ENCODE measurements at places on chromosomes 7 and 10. TPM values are rescaled to one million over a fixed set of nuclear protein-coding genes. Genes with fewer than 3 reads are reported as not detected.

- DNase-seq = no peak
These were observed 68.6 kb upstream of the CACNB2 start for GRCh38 chr10:18071591-18071990.

DNA sequence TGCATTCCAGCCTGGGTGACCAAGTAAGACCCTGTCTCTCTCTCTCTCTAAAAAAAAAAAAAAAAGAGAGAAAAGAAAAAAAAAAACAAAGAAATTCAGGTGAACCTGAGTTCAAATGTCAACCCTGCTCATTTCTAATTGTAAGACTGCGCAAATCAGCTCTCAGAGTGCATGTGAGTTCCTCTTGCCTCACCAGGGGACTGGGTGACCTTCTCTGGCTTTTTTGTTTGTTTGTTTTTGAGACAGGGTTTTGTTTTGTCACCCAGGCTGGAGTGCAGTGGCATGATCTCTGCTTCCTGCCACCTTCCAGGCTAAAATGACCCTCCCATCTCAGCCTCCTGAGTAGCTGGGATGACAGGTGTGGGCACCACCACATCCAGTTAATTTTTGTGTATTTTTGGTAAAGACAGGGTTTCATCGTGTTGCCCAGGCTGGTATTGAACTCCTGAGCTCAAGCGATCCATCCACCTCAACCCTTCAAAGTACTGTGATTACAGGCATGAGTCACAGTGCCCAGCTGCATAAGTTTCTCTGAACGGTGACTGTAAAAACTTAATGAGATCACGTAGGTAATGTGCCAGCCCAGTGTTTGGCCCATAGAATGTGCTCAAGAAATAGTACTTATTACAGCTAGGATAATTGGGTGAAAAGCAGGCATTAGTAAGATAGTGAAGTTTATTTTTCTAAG lies 45.3 kb upstream of the BAMBI start:
- DNase-seq = no peak

GRCh38 chr7:29053105-29053872 lies 93.0 kb downstream of the CPVL start:
- no peak for DNase-seq

Gene CYP26A1
- 2.1 TPM for total RNA-seq

DNA sequence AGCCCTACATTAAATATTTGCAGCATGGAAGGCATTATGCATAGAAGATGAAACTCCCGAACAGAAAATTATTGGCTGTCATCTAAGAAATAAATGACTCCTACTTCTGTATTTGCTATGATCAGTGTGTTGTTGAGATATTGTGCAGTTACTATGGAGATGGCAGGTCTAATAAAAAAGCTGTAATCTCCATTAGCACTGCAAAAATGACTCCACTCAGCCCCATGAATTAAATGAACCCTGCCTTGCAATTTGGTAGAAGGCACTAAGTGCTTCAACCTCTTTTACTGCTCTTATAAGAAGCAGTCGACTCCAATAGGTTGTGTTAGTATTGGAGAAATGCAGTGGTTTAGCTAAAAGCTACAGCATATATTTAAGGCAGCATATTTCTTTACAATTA lies 290.0 kb upstream of the PHYHIPL start:
- no peak for DNase-seq

DNA sequence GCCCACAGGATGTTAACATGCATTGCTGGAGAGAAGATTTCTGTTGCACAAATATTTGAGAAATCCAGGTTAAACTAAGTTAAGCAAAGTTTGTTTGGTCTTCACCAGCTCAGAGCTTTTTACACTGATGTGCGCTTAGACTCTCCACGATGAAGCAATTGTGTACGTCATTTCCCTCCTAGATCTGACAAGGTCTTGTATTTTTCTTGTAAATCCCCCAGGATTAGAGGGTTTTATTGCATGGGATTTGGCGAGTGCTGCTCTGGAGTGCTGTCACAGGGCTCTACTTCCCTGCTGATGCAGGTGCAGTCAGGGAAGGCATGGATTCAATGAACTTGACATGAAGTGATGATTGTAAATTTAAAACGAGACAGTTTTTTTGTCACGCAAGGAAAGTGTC lies 173.3 kb downstream of the PDE1C start:
- no peak for DNase-seq

DNA sequence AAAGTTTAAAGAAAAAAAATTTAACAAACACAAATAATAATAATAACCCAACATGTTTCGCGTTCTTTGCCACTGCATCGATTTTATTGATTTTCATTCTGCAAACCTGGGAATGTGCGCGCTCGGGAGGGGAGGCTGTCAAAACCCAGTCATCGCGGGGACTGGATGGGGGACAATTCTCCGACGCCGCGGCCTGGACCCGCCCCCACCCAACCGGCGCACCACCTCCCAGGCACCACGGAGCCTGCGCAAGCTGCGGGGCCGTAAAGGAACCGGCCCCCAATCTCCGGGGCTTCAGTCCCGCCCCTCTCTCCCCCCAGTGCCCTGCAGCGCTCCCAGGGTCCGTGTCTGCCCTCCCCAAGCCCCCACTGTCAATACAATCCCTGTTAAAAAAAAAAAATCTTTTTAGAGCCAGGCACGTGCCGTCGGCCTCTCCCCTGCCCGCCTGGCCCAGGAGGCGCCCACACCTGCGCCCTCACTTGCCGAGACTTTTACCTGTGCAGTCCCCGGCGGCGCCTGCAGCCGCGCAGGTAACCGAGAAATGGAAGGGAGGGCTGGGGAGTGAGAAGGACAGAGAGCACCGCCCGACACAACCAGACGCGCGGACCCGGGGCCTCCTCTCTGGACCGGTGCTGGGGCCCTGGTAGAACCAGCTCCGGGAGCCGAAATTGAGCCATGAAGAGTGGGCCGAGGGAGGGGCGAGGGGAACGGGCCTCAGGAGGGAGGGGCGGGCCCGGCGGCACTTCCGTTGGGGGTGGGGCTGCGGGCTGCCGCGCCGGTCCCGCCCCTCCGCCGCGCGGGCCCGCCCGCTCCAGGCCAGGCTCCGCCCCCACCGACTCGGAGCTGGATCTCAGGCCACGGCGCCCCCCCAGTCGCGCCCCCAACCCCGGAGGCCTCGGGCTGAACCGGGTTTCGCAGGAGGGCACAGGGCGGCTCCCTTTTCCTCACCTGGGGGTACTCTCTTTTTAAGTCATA lies 7.6 kb upstream of the ZNF503 start:
- peak; percentile 70 for DNase-seq

- no peak for DNase-seq
These were observed 21.3 kb downstream of the MLXIPL start for GRCh38 chr7:73602721-73603651.

DNA sequence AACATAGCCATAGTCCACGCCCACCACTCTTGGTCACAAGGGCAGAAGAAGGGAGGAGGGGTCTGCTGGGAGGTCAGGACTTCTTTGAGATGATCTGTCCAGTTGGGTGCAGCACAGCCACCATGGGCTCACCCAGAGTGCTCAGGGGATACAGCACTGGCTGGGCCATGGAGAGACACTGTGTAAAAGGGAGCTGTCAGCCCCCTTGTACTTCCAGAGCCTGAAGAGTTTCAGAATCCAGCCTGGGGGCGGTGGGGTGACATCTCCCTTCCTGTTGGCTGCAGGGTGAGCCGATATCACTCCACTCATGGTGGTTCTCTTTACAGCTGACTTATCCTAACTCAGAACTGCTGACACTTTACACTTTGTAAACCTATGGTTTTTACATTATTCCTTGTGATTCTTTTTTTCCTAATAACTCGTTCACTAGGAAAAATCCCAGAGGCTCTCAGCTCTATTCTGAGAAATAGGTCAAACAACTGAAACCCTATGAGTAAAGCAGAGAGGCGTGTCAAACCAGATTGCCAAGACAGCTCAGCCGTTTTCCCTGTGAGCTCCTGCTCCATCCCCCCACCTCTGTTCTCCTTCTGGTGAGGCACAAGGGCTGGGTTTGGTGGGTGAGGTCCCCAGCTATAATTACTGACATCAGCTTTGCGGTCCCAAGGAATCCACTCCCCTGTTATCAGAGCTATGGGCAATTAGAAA lies 3.2 kb upstream of the MRPS24 start:
- no peak for DNase-seq

DNA sequence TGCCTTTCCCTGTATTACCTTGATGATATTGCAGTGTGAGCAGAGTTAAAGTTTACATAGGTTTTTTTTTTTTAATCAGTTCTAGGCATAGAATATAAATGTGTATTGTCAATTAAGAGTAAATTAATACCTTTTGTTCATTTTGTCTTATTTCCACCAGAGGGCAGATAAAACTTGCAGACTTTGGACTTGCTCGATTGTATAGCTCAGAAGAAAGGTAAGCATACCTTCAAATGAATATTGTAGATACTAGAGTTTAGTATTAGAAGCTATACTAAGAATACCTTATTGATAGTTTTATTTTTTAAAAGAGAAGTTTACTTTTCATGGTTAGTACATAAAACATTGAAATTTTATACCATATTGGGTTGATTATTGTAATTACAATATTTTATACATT lies 86.8 kb downstream of the MPLKIP start:
- peak; percentile 32 for DNase-seq

- DNase-seq = no peak
These were observed 33.7 kb downstream of the RAB18 start for GRCh38 chr10:27537787-27538186.

Gene IFIT2
- 1.7 TPM for total RNA-seq

DNA sequence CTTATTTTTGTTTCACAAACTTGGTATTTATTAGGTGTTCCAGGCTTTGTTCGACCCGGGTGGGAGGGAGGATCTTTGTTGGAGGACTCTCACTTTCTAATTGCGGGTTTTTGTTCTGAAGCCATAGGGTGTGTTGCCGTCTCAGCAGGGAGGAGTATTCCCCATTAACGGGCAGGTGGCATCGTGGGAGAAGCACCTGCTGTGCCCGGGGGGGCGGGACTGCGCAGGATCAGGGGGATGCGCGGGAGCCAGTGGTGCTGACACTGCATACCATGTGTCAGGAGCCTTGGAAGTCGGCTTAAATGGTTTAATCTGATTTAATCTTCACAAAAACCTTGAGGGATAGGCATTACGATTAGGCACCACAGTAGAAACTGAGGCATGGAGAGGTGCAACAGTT lies 113.0 kb downstream of the MGMT start:
- DNase-seq = no peak

- no peak for DNase-seq
These were observed 13.2 kb upstream of the SCIN start for GRCh38 chr7:12557282-12557681.

Gene SERPINE1
- 4.6 TPM for total RNA-seq

DNA sequence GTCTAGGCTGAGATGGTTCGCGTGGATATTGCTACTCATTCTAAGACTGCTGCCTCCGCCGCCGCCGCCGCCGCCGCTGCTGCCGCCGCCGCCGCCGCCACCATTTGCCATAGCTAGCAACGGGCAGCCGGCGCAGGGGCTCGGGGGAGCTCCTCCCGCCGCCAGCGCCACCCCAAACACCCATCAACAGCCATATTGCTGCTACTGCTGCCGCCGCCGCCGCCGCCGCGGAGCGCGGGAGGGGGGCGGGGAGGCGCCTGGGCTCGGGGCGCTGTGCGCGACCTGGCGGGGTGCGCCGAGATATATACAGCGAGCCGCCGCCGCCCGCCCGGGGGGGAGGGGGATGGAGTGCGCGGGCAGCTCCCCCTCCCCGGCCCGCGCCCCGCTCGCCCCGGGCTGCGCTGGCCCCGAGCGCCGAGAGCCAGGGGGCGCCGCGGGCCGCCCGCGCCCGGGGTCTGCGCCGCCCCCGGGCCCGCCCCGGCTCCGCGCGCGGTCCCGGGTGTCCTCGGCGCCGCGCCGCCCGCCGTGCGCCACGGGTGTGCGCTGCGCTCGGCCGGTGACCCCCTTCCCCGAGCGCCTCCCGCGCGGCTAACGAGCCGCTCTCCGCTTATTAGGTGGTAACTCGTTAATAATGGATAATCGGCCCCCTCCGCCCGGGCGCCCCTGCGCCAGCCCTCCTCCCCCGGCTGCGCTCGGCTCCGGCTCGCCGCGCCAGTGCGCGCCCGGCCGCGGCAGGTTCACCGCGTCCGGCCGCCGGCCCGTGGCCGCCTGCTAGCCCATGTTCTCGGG lies at the start of gene KCNMA1:
TSS of gene KCNMA1 (minus strand) at position 277 of the 789 bp plus-strand sequence.
- DNase-seq = no peak

GRCh38 chr10:97584060-97584797 lies at the start of gene HOGA1:
HOGA1 (plus strand) TSS chr10:97584389; CDS start chr10:97584704, 315 bp downstream.
- DNase-seq = peak; percentile 58

DNA sequence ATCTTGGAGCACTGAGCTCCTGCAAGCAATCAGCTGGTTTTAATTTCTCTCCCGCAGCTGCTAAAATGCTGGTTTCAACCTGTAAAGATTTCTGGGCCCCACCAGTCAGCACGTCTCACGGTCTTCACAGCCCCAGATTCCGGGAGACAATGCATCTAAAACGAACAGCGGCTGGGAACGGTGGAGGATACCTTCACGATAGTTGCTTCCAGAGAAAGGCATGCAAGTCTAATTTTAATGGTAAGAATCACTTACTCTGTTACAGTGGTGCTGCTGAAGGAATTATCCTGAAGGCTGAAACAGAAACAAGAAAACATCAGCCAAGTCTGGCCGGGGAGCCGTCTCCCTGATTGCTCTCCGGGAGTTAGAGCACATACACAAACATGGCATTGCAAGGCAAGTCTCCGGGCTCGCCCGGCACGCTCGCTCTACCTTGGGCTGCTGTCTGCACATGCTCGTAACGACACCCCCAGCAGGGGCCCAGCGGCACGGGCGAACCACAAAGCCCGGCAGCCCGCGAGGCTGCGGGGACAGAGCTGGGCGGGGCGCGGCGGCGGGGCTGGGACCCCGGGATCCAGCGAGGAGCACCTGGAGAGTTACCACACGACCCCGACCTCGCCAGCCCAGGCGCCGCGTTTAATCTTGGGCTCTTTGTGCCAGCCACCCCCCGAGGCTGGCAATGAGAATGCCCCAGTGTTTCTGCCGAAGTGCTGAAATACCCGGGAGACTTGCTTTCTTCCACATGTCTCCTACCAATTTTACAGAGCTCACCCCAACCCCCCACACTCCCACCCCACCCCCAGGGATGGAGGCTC lies at the start of gene FAM13C:
TSS of gene FAM13C (minus strand) at position 406 of the 815 bp plus-strand sequence. CDS start at position 317, 89 bp downstream.
- DNase-seq = no peak

DNA sequence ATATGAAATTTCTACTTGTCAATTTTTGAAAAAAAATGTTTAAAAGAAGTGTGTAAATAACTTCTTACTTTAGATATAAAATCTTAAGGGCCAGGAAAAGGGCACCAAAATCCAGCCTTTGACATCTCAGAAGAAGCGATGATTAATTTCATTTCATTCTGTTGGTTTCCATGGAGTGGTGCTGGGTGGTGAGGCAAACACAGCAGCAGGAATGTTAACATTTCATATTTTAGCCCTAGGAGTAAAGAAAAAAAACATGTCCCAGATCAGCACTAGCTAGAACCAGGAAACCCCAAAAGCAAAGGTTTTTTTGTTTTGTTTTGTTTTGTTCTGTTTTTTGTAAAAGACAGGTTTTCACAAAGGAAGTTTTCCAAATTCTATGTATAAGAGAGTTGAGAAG lies 298.8 kb upstream of the C7orf33 start:
- no peak for DNase-seq

- no peak for DNase-seq
These were observed 78.2 kb upstream of the GNA12 start for GRCh38 chr7:2922348-2922691.

DNA sequence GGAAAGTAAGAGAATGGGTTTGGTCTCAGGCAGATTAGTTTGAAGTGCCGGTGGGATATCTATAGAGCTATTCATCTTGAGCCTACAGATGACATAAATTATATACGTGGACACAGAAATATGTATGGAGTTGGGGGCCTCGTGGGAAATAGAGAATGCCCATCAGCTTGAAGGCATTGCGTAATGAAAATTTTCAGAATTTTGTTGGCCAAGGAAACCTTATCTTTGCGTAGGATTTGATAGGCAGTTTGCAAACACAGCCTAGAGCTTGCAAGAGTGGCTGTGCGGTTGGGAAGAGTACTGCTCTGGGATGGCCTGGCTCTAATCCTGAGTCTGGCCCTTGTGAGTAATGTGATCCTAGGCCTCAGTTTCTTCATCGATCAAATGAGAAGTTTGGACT lies 32.3 kb downstream of the MCM10 start:
- no peak for DNase-seq

All from HT-29 (cell line).